Motor neuron (in vitro differentiated cells): ENCODE measurements at places on chromosomes 6 and 20. TPM values are rescaled to one million over a fixed set of nuclear protein-coding genes. Genes with fewer than 3 reads are reported as not detected.

DNA sequence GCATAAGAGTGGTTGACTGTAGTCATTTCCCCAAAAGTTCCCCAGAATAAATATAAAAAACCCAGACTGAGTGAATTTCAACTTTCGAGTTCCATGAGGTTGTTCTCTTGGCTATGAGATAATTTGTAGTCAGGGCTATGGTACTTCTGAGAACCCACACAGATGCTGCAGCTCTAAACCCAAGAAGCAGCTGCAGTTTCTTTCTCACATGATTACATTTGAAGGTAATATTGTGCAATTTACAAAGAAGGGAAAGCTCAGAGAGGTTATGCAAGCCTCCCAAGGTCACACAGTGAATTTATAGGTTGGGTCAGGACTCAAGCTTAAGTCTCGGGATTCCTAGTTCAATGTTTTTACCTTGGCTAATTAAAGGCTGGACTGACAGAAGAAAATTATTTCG, 29.7 kb upstream of the CD93 start:
- ATAC-seq: no peak

GRCh38 chr6:31493875-31494694, 3.9 kb upstream of the MICB start:
- peak; percentile 92 for ATAC-seq

GRCh38 chr6:119182875-119183274, 104.4 kb upstream of the FAM184A start:
- ATAC-seq: no peak

DNA sequence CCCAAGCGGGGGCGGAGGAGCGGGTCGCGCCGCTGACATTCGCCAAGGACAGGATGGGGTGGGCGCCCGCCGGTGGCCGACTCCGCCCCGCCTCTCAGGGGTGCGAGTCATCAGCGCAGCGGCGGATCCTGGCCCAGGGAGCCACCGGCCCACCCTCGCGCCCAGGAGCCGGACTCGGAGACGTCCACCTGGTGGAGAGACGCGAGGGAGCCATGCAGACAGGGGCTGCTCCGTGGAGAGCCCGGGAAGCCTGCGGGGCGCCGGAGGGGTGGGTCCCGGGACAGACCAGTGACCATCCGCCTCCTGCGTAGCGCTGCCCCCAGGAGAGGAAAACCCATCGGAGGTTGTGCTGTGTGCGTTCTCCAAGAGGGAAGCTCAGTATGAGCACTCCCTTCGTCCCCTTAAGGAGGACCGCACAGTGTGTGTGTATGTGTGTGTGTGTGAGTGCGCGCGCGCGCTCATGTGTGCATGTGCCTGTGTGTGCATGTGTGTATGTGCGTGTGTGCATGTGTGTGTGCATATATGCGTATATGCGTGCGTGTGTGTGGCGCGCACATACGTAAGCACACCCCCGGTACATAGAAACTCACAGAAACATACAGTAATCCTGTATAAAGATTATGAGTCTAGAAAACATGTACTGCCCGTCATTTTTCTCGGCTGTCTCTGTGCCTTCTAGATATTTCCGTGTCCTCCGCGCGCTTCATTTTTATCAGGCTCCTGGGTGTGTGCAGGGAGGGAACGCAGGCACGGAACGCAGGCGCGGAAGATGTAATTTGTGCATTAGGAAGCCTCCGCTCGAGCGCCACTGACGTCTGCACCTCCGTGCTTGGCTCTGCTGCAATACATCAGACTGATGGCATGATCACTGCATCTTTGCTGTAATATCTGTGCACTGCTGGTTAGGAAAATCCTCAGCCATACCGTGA, 158.9 kb downstream of the TBXT start:
- ATAC-seq: peak; percentile 49

The RAB44 gene
- 0.07 TPM in 1 of 2 replicates, not detected in the other for total RNA-seq

GRCh38 chr20:51326201-51326819, 216.2 kb downstream of the NFATC2 start:
- ATAC-seq: no peak

- ATAC-seq: peak; percentile 49
Measured at GRCh38 chr6:33828452-33828763, 24.6 kb upstream of the MLN start.

DNA sequence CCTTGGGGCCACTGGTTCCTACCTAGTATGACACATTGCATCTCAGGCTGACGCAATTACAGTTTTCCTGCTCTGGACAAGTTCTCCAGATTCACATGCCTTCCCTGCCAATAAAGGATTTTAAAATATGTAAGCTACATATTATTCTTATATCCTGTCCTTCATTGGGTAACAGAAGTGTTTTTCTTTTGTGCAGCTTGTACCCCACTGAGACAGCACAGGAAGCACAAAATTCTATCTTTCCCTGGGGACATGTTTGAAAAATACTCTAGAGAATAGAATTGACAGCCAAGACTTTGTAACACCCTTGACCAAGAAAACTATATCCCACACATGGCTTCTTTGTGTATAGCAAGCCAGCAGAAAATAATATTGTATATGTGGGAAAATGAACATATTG, 456.8 kb downstream of the MAFB start:
- ATAC-seq: no peak

- ATAC-seq: no peak
Measured at GRCh38 chr6:135658916-135659315, 161.4 kb upstream of the AHI1 start.

DNA sequence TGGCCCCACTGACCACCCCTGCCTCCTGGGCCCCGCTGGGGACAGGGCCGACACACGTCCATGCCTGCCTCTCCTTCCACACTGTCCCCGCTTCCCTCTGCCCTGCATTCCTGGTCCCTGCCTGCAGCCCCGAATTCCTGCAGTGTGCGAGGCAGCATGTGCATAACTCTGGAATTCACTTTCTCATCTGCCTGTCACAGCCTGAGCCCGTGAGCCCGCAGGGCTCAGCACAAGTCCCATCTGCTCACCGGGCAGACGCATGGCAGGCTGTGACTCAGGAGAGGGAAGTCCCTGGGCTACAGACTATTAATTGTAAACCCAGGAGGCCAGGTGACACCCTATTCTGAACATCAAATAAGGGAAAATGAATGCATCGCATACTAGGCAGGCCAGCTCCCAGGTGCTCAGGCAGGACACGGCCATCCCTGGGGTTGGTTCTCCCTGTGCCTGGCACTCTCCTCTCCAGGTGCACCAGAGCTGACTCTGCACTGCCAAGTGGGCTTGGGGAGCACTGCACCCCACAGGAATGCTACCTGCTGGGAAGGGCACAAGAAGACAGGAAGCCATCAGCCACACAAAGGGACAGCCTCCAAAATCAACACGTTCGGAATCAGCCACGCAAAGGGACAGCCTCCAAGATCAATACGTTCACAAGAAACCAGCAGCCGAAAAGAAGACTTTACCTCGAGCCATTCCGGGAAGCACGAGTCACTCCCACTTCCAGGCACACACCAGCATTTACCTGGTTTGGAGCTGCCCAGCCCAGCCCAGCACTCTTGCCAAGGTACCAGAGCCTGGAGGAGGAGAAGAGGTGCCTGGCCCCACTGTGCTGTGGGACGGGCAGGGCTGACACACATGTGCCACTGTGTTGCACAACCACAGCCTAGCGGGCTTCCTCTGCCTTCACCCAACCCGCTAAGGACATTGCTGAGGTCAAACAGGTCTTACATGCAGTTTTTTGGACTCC, 65.9 kb downstream of the DLL1 start:
- ATAC-seq: peak; percentile 91

The KCNS1 gene
- 0.85 and 0.92 TPM in 2 replicates for total RNA-seq

GRCh38 chr6:72260489-72260888, 361.4 kb upstream of the KCNQ5 start:
- ATAC-seq: no peak

GRCh38 chr20:62412194-62413024, 5.3 kb upstream of the CABLES2 start:
- ATAC-seq: no peak

DNA sequence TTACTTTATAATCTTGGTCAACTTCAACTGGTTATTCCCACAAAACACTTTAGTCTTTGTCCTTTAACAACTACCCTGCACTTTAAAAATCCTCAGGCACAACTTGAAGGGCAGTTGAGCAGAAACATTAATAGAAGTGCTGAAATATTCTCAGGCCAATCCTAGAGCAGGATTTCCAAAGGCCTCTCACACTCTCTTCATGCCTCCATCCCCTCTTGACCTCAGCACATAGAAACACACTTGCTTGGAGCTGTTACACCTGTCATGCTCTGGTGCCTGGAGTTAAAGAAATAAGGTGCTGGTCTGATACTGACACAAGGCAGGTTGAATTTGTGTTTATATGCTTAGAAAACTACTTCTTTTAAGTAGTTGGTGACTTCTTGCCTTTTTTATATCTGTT, 618.8 kb upstream of the POU3F2 start:
- ATAC-seq: no peak

The TMEM14C gene
- 80.7 and 84.9 TPM in 2 replicates for total RNA-seq

DNA sequence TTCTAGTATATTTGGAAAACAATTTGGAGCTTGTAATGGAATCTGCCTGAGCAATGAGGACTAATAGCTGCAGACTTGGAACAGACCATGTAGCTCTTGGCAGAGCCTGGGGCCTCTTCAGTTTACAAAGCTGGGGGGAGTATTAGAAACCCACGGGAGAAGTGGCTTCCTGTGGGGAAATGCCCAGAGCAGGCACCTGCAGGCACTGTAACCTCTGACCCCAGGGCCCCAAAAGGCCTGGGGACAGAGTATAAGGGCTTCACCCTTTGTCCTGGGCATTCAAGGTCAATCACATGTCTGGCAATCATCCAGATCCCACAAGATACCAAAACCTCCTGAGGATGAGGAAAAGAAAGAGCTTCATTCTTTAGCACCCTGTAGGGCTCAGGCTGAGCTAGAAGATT, 19.4 kb downstream of the PKIG start:
- no peak for ATAC-seq
